Keratinocyte (primary cell): ENCODE measurements at places on chromosomes 11 and 22.

DNA sequence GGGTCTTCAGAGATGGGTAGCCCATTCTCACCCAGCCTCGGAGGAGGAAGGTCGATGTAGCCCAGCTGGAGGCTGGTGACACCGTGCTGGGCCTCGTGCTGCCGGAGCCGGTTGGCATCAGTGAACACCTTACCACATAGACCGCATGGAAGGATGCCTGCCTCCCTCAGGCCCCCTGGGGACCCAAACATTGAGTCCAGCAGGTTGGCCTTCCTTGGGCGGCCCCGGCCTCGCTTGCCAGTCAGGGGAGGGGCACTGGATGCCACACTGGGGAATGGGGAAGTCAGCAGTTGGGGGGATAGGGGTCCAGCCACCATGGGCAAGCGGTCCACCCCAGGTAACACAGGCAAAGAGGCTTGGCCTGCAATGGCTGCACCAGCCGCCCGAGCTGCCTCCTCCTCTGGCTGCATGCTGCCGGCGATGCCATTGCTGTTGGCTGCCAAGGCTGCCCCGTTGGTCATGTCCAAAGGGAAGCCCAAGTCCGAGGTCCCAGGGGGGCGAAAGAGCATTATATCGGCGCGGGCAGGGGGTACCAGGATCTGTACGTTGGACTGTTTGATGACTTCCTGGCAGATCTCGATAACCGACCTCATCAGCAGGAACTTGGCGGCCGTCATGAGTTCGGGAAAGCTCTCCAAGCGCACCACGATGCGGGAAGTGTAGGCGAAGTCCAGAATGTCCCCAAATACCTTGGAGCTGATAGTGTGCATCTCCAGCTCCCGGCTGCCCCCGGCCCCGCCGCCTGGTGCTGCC is 1.4 kb downstream of the PATZ1 start:
- no peak for DNase-seq
- H3K27ac ChIP-seq: no peak overlapping the region
- no peaks in the 10 kb centered on the region for H3K27me3 ChIP-seq
- H3K4me3 ChIP-seq: peak overlapping the region; percentile 51
- H3K4me1 ChIP-seq: peaks cover 31% of the 10 kb centered on the region

DNA sequence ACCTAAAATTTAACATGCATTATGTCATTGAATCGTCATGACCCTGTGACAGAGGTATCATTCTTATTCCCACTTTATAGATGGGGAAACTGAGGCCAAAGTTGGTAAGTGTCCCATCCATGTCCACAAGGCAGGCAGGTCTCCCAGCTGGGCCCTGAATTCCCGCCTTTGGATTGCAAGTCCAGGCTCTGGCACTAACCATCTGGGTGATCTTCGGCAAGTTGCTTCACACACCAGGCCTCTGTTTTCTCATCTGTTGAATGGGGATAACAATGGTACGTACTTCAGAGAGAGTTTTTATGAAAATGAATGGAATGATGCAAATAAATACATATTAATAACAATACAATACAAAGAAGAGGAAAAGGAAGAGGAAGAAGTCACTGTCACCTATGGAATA is 3.4 kb downstream of the CRYBB3 start:
- peaks cover 5% of the 10 kb centered on the region for H3K36me3 ChIP-seq
- no peak for DNase-seq
- H3K27ac ChIP-seq: no peak overlapping the region
- H3K4me3 ChIP-seq: no peak overlapping the region
- no peaks in the 10 kb centered on the region for H3K27me3 ChIP-seq

DNA sequence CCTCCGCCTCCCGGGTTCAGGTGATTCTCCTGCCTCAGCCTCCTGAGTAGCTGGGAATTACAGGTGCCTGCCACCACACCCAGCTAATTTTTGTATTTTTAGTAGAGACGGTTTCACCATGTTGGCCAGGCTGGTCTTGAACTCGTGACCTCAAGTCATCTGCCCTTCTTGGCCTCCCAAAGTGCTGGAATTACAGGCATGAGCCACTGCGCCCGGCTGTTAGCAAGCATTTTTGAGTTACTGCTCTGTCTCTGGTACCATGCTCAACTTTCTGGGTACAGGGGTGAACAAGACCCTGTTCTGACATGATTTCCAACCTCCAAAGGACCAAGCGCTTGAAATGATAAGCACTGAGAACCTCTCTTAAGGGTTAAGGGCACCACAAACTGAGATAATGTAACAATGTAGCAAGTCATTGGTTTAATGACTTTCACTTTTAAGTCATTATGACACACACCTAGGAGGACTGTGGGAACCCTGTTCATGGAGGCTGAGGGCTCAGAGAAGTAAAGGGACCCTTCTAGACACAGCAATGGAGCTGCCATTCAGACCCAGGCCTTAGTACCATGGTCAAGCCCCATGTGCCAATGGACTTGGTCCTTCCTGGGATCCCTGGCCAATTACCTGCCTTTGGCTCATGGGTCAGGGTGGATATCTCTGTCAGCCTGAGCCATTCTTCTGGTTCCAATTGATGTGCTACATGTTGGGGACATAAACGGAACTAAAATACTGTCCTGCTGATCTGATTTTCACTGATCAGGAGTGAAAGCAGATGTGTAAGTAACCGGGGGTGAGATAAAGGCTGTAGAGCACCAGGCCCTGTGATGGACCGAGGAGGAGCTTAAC is 11.6 kb downstream of the SLC3A2 start:
- H3K4me3 ChIP-seq: no peak overlapping the region
- H3K27me3 ChIP-seq: no peaks in the 10 kb centered on the region
- H3K4me1 ChIP-seq: no peaks in the 10 kb centered on the region
- no peak for DNase-seq

- no peaks in the 10 kb centered on the region for H3K27me3 ChIP-seq
- H3K27ac ChIP-seq: no peak overlapping the region
- no peak for DNase-seq
- no peaks in the 10 kb centered on the region for H3K4me1 ChIP-seq
Observed at GRCh38 chr11:73047773-73048371, 94.2 kb downstream of the FCHSD2 start.

DNA sequence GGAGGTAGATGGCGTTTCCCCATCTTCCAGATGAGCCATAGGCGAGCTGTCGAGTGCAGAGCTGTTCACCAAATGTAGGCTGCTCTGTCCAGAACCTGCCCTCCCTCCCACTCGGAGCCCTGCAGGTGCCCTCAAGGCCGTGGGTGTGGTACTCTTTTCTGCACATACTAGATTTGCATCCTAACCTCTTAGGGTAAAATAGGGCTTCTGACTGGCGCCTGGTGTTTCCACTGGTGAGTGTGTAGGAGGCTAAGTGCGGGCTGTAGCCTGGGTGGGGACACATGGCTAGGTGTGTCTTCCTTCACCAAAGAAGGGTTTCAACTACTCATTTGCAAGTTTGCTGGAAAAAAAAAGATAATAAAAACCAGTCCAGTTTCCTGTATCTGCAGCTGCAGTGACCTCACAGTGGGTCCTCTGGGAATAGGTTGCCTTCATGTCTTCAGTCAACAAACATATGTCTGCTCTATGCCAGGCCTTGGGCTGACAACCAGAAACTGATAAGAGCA is 8.5 kb downstream of the BIK start:
- no peak overlapping the region for H3K27ac ChIP-seq
- no peaks in the 10 kb centered on the region for H3K4me1 ChIP-seq
- H3K36me3 ChIP-seq: no peaks in the 10 kb centered on the region
- DNase-seq: no peak

DNA sequence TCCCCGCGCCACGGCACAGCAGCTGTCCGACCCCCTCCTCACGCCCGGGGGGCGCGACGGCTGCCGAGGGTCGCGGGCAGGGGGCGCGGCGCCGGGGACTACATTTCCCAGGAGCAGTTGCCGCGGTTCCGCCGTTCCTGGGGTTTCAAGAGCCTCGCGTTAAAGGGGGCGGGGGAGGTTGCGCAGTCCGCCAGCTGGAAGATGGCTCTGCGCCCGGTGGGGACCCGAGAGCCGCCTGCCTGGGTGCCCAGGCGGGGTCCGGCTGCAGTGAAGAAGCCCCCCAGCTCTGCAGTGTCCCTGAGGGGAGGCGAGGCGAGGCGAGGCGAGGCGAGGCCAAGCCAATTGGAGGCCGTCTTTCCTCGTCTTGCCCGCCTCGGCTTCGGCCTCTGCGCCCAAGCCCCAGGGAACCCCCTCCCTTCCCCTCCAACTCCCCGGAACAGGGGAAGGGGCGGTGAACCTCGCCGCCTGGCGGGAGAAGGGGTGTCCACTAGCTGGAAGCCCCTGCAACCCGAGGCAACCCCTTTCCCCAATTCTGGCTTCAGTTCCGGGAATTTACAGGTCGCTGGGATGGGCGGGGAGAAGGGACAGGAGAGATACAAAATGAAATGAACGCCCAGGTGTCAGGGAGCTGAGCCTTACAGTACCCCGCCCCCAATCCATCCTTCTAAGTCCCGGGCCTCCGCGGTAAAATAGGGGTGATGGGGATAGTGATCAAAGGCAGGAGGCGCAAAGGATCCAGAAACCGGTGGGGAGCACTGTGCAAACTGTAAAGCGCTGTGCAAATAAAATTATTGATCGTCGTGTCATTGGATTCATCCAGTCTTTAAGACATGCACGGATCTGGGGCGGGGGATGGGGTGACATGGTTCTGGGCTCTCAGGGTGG is 5.2 kb upstream of the GCAT start:
- H3K4me3 ChIP-seq: peak overlapping the region; percentile 78
- no peak for DNase-seq
- H3K36me3 ChIP-seq: no peaks in the 10 kb centered on the region
- H3K27ac ChIP-seq: no peak overlapping the region
- H3K4me1 ChIP-seq: peaks cover 11% of the 10 kb centered on the region

- no peak overlapping the region for H3K27ac ChIP-seq
- no peaks in the 10 kb centered on the region for H3K36me3 ChIP-seq
- no peak for DNase-seq
- H3K27me3 ChIP-seq: peaks cover 44% of the 10 kb centered on the region
Observed at GRCh38 chr22:43346521-43346929, 3.4 kb upstream of the SCUBE1 start.

- H3K27ac ChIP-seq: peak overlapping the region; percentile 87
- DNase-seq: no peak
- H3K27me3 ChIP-seq: no peaks in the 10 kb centered on the region
- peak overlapping the region; percentile 94 for H3K4me3 ChIP-seq
- H3K36me3 ChIP-seq: no peaks in the 10 kb centered on the region
Observed at GRCh38 chr11:72078477-72078876, 1.9 kb downstream of the NUMA1 start.

DNA sequence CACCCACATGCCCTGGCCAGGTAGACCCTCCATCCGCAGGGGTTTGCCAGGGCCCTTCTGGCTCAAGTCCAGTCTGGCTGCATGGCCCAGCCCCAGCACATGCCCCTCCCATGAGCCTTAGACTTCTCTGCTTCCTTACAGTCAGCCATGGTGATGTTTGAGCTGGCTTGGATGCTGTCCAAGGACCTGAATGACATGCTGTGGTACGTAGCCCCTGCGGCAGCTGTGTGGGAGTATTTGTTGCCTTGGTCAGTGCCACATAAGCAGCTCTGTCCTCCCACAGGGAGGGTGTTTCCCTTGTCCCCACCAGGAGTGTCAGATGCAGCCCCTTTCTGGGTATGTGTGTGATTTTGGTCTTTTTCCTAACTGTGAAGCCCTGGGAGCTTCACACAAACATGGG is 17.5 kb downstream of the CDC45 start:
- no peaks in the 10 kb centered on the region for H3K36me3 ChIP-seq
- no peaks in the 10 kb centered on the region for H3K27me3 ChIP-seq
- DNase-seq: no peak
- no peak overlapping the region for H3K27ac ChIP-seq
- no peak overlapping the region for H3K4me3 ChIP-seq
- no peaks in the 10 kb centered on the region for H3K4me1 ChIP-seq

GRCh38 chr22:29215012-29215860 is 9.5 kb downstream of the EMID1 start:
- no peak for DNase-seq
- H3K4me1 ChIP-seq: no peaks in the 10 kb centered on the region
- H3K27me3 ChIP-seq: peaks cover 12% of the 10 kb centered on the region
- H3K36me3 ChIP-seq: no peaks in the 10 kb centered on the region
- H3K27ac ChIP-seq: no peak overlapping the region

DNA sequence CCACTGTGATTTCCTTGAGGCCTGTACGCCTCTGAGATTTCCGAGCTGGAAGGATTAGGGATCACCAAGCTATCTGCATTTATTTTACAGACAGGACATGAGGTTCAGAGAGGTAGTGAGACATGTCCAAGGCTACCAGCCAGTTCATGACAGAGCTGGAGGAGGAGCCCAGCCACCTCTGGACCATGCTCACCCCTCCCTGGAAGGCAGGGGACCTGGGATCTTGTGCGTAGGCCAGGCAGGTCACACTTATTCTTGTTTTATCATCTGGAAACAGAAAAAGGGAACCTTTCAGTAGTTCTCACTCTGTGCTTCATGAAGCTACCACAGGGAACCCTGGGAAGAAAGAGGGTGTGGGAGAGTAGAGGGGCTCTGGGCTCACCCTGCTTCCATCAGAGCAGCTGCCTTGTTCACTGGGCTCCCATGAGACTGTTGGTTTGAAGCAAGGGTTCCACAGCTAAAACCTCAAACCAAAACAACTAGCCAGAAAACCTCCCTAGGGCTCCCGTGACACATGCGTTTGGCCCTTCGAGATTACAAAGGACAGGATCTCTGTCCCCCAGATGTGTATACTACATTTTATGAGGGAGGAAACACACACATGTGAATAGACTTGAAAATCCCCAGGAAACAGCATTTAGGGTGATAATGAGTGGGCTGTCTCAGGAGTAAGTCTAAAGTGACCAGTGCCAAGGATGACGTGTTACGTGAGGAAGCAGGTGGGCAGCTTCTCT is 106.4 kb downstream of the DSCAML1 start:
- no peaks in the 10 kb centered on the region for H3K36me3 ChIP-seq
- H3K27ac ChIP-seq: no peak overlapping the region
- no peaks in the 10 kb centered on the region for H3K4me1 ChIP-seq
- no peak for DNase-seq
- peaks cover 20% of the 10 kb centered on the region for H3K27me3 ChIP-seq

DNA sequence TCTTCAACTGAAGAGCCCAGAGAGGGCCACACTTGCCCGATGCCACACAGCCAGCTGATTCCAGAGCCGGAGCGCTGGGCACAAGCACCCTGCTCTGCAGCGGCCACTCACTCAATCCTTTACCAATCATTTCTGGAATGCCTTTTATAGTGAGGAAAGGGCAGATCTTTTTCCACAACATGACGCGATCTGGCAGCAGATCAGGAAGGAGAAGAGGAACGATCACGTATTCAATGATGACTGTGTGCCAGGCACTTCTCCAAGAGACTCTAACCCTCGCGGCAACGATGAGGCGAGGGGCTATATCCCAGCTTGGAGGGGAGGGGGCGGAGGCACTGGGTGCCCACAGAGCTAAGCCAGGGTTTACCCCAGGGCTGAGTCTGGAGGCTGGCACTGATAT is 56.3 kb upstream of the TCF20 start:
- H3K4me3 ChIP-seq: no peak overlapping the region
- no peaks in the 10 kb centered on the region for H3K36me3 ChIP-seq
- H3K27ac ChIP-seq: no peak overlapping the region

GRCh38 chr11:126547161-126547560 is 191.7 kb downstream of the ST3GAL4 start:
- H3K27me3 ChIP-seq: peaks cover 23% of the 10 kb centered on the region
- H3K4me1 ChIP-seq: peaks cover 7% of the 10 kb centered on the region
- no peak overlapping the region for H3K4me3 ChIP-seq
- H3K36me3 ChIP-seq: no peaks in the 10 kb centered on the region
